HFFc6 (cell line): ENCODE measurements at places on chromosomes 4 and X.
A peak's percentile ranks its signal among the peaks of the same experiment; 100 is the strongest.

DNA sequence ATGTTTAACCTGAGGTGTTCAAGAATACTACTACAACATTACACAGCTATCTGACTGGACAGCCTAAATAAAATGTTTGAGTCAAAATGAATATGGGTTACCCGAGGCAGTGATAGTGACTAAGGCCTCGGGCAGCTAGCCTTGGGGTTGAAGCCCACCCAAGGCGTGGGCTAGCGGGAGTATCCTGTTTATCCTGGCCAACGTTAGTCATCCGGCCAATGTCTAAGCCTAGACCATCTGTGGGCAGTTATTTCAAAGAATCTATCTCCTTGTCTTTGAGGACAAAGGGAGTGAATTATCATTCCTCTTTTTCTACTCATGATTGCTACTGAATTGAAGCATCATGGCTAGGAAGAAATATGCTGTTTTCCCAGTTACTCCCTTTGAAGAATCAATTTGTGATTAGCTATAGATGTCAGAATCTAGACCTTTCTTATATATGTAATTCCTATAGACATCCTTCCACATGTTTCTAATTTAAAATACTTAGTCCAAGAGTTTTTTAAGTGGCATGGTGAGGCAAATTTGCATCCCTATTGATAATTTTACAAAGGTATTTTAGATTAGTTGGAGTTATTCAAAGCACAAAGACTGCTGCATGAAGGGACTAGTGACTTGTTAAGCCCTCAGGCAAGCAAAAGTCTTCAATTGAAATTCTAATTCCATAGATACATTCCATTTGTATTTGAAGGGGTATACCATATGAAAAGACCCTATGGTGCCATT lies 6.0 kb upstream of the PDGFC start:
- DNase-seq, result peak; percentile 88

DNA sequence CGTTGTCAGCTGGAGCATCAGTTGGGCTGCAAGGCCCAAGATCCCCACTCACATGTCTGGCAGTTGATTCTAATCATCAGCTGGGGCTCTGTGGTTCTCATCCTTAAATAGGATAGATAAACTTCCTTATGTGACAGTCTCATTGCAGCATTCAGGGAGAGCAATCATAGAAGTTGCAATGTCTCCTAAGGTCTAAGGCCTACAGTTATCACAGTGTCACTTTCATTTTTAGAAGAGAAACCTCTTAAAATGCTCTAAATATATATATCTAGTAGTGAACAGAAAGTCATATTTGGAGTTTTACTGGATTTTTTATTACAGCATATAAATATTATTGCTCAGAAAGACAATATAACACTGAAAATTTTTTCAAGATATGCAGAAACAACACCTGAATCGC lies 226.0 kb upstream of the PPP1R2C start:
- no peak for DNase-seq

DNA sequence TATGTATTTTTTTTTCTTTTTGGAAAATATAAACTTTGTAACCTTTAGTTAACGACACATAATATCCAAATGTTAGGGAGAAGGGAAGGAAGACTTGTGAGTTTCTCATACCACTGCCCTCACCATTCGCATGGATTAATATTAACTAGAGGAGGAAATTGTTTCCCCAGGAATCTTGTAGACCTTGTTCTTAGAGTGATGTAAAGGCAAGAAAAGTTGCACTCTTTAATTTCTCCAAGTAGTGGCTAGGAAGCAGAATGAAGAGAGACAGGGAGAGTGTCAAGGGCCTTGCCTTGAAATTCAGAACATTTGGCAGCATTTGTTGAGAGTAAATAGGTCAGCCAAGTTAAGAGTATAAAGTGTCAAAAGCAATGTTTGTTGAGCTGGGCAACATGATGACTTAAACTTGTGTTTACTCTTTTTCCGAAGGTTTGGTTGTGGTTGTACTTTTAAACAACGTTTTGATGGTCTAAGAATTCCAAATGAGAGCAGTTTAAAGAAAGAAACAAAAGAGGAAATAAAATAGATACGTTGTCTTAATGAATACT lies 105.7 kb downstream of the TENM3 start:
- DNase-seq, result no peak

GRCh38 chr4:41360214-41360920 lies 103.6 kb downstream of the UCHL1 start:
- DNase-seq, result no peak

- no peak for DNase-seq
These were observed 78.0 kb downstream of the PRDM5 start for GRCh38 chr4:120844528-120844921.

DNA sequence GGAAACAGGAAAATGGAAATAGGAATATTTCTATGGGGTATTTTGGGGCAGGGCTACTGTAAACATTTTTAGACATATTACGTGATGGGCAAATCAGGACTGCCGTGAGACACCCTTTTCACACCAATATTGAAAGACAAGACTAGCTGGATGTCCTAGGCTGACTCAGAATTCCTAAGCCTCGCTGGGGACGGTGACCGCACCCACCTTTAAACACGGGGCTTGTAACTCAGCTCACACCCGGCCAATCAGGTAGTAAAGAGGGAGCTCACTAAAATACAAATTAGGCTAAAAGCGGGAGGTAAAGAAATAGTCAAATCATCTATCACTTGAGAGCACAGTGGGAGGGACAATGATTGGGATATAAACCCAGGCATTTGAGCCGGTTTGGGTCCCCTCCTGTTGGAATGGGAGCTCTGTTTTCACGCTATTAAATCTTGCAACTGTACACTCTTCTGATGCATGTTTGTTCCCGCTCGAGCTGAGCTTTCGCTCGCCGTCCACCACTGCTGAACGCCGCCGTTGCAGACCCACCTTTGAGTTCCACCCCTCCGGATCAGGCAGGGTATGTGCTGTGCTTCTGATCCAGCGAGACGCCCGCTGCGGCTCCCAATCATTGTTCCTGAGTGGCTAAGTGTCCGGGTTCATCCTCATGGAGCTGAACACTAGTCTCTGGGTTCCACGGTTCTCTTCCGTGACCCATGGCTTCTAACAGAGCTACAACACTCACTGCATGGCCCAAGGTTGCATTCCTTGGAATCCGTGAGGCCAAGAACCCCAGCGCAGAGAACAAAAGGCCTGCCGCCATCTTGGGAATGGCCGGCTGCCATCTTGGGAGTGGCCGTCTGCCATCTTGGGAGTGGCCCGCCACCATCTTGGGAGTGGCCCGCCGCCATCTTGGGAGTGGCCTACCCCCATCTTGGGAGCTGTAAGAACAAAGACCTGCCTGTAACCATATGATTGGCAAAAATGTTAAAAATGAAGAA lies 152.6 kb downstream of the CRLF2 start:
- DNase-seq, result no peak

- peak; percentile 45 for DNase-seq
These were observed 427.2 kb downstream of the FAT4 start for GRCh38 chr4:125741825-125742452.

DNA sequence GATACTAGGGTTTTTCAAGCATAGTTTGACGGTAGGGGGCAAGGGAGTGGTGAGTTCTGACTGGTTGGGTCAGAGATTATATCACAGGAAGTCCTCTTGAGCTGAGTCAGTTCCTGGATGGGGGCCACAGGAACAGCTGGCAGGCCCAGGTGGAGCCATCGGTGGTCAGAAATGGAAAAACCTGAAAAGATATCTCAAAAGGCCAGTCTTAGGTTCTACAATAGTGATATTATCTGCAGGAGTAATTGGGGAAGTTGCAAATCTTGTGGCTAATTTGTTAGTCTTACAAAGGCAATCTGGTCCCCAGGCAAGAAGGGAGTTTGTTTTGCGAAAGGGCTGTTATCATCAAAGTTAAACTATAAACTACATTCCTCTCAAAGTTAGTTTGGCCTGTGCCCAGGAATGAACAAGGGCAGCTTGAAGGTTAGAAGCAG lies 159.3 kb downstream of the PTCHD1 start:
- no peak for DNase-seq

DNA sequence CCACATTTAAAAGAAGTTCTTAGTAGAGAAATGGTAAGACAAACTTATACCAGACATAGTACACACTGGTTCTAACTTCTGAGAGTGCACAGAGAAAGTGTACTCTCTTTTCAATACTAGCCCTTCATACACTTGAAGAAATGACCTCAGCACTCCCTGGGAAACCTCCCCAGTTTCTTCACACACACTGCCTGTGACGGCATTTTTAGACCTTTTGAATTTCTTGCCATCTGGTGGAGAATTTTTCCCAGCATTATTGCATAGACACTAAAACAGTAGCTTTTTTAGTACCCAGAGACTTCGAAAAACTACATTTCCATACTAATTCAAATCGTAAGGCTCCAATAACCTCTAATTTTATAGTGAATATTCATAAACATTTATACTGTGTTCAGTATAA lies 341.6 kb upstream of the MAOA start:
- DNase-seq, result no peak

DNA sequence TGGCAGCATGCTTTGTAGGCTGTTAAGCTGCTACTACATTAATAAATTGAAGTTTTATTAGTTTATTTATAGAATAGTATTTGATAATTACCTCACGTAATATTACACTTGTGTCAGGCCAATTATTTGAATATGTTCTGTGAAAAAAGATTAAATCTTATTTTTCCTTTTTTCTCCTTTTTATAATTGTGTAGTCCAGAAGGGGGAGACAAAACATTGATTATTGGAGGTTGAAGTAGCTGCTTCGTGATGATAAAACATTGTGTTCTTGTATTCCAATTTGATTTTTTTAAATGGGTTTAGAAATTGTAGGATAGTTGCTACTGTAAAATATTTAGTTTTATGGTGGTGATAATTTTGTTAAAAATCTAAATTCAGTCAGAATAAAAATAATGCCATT lies 85.7 kb downstream of the DIAPH2 start:
- peak; percentile 0 for DNase-seq

DNA sequence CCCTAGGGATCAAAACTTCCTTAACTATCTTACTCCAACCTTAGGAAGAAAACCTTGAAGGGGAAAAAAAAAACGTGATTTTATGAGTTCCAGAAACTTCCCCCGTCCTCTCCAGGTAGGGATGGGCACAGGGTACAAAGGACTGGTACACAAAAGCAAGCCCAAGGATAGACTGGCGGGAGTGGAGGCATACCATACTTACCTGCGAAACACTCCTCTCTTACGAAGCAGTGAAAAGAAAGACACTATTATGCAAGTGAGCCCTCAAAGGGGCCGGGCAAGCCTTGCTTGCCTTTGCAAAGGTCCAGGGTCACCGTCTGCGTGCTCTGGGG lies 651 bp downstream of the TSPAN6 start:
- no peak for DNase-seq
